ENCODE measurements at places on chromosomes 7 and 10.

DNA sequence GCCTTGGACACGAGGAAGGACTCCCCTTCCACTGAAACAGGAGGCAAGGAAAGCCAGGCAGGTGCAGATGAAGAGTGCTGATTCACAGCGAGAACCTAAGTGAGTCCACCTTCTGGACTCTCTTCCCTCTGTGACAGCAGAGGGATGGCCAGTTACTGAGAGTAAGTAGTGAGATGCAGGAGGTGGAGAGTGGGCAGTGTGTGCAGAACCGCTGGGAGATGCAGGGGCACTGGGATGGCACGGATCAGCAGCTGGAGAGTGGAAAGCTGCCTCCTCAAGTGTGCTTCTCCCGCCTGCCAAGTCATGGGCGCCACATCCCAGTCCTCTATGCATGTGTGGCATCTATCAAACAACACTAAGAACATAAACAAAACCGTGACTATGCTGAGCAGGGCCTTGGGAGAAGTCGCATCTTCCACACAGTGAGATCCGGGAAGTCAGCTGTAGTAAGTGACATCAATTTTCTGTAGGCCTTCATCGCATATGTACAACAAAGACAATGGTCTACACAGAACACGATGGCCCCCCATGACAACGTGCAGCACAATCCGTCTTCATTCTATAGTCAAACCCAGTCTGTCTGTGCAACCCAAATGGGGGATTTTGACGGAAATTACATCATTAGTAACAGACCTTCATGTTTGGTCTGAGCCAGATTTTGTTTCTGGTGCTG lies 217.4 kb upstream of the KLF14 start:
- no peak for DNase-seq

GRCh38 chr7:28088032-28088431 lies 92.6 kb downstream of the JAZF1 start:
- no peak for DNase-seq

DNA sequence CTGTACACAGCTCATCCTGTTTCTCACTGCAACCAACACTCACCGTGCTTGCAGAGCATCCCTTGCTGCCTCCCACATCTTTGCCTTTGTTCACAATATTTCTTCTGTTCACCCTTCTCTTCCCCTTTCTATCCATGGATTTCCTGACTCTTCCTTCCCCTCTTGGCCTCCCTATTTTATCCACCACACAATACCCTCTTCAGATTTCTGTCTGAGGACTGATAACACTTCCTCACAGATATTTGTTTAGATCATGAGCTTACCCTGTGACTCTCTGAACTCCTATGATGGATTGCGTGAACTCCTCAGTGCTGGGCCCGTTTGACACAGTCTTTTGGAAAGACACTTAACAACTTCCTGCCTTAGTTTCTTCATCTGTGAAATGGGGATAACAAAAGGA lies 62.8 kb upstream of the GPR158 start:
- no peak for DNase-seq

DNA sequence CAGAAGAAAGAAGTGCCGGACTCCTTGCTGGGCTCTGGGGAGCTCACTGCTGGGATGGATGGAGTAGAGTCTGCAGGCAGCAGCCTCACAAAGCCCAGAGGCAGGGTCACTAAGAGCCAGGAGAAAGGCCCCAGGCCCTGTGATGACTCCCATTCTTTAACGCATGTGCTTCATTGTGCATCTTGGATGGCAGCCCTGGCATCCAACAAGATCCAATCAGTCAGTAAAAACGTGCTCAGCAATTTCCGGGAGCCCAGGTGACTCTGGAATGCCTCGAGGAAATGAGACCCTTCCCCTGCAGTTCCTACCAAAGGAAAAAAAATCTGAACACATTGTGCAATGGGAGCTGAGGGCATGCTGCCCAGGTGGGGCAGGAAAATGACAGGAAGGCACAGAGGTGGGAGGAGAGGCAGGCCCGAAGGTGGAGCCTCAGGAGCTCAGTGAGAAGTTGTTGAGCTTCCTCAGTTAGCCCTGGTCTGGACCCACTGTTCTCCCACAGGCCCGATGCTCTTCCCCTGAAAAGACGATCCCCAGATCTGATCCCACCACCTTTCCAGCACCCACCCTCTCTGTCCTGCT lies 60.7 kb upstream of the TMEM72 start:
- no peak for DNase-seq
